ENCODE measurements at places on chromosomes 7 and 10. TPM values are rescaled to one million over a fixed set of nuclear protein-coding genes. Genes with fewer than 3 reads are reported as not detected.

Gene SOSTDC1
- 27.5 TPM for total RNA-seq

Gene OLAH
- not detected for total RNA-seq

Gene GSTO2
- total RNA-seq, result 24.7 TPM

Gene C10orf62
- not detected for total RNA-seq

Gene CHAT
- total RNA-seq, result not detected

Gene CCT6A
- total RNA-seq, result 80.6 TPM

GRCh38 chr10:121154846-121155245 lies 303.7 kb downstream of the WDR11 start:
- DNase-seq, result no peak

GRCh38 chr10:30437031-30437841 lies 3.3 kb downstream of the MAP3K8 start:
- DNase-seq, result no peak

DNA sequence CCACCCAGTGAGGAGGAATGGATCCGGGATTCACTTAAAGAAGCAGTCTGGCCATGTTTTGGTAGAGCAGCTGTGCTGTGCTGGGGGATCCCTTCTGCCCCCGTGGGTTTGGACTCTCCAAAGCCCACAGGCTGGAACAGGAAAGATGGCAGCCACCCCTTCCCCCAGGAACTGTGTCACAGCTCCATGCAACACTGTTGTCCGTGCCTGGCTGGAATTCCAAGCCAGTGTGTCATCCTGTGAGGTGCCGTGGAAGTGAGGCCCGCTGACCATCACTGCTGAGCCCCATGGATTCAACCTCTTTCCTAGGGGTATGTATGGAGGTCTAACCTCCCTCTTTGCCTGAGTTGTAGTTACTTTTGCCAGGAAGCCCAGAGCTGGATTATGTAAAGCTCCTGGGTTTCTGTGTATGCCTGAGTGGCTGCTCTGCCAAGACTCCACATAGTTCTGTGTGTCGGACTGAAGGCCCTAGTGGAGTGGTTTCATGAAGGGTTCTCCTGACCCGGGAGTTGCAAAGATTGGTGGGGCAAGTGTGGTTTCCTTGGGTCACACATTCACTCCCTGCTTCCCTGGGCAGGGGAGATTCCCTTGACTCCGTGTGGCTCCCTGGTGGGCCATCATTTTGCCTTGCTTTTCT lies 35.1 kb upstream of the PCGF5 start:
- no peak for DNase-seq

DNA sequence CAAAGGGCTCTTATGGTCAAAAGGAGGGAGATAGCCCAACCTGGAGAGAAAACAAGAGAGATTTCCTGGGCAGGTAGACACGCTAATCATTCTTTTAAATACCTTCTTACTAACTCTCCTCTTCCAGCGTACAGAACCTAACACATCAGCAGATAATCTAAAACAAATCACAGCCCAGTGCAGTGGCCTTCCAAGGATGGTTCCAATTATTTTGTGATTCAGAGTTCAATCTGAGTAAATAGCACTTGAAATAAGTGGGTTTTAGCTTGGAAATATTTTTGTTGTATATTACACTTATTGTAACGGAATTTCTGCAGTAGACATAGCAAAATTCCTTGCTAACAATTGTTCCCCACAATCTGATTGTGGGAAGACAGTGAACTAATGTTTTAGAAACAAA lies 7.3 kb upstream of the IMPDH1 start:
- DNase-seq, result no peak

- DNase-seq, result no peak
These were observed 9.2 kb upstream of the HNRNPF start for GRCh38 chr10:43417950-43418768.

DNA sequence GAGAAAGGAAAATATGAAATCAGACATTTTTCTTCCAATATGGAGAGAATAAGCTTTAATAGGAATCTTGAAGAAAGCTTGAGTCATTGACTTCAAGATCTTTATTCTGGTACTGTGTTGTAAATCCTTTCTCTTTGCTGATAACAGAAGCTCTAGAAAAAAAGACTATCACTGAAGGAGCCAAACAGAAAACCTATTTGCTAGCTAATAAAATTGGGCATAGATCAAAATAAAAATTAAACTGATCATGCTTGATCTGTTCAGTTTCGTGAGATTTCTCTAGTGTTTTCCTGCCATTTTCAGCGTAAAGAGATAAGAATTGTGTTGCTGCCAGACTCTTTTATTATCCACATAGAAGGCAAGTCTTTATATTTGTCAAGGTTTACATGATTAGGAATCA lies 1.5 kb upstream of the GHITM start:
- no peak for DNase-seq

DNA sequence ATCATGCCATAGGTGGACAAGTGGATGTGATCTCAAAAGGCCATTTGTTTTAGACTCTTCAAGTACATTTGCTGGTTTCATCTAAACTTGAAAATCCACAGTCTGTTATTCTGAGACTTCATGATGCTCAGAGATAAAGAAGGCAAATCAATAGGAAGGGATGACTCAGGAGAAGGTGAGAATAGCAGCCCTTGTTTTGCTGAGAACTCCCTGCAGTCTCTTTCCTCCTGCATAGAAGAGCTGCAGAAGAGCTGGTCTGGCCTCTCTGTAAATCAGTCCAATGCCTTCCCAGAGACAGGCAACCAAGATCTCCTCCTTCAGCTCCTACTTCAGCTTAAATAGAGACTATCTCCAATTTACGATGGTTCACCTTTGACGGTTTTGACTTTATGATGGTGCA lies 4.0 kb upstream of the BAIAP2L1 start:
- no peak for DNase-seq

DNA sequence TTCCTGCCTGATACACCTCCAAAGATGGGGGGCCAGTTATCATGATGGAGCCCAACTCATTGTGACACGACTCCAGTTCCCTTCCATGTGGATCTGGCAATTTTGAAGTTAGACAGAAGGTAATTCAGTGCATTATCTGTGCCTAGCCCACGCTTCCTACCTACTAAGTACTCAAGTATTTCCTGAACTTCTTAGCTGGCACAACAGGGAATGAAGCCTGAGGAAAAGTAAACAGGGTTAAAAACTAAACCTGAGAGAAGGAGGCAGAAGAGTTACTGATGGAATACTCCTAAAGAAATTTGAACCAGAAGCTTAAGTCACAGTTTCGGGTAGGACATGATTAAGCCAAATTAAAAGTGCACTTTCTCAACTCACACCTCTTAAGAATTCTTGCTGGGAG lies 1.1 kb upstream of the SEC31B start:
- no peak for DNase-seq

DNA sequence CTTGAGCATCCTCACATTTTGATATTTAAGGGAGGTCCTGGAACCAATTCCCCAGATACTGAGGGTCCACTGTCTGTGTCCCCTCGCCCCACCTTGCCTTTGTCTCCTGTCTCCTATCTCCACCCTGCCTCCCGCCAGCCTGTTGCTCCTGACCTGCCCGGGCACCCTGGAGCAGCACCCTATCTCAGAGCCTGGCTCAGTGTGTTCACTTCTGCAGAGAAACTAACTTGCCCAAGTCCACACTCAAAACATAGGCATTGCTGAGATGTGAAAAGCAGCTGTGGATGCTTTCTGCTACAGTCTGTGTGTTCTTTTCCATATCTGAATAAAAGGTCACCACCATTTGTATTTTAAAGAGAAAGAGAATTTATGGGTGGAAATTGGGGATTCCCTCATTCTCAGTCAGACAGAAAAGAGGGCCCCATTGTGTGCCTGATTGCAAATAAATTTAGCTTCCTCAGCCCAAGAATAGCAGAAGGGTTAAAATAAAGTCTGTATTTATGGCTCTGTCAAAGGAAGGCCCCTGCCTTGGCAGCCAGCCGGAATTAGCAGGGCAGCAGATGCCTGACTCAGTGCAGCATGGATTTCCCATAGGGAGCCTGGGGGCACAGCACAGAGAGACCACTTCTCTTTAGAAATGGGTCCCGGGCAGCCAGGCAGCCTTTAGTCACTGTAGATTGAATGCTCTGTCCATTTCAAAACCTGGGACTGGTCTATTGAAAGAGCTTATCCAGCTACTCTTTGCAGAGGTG lies 161.3 kb downstream of the EGFR start:
- no peak for DNase-seq

- no peak for DNase-seq
These were observed 34.6 kb downstream of the RBM28 start for GRCh38 chr7:128309124-128309523.
